Brain microvascular endothelial cell (primary cell): ENCODE measurements at places on chromosomes 1 and 21.

DNA sequence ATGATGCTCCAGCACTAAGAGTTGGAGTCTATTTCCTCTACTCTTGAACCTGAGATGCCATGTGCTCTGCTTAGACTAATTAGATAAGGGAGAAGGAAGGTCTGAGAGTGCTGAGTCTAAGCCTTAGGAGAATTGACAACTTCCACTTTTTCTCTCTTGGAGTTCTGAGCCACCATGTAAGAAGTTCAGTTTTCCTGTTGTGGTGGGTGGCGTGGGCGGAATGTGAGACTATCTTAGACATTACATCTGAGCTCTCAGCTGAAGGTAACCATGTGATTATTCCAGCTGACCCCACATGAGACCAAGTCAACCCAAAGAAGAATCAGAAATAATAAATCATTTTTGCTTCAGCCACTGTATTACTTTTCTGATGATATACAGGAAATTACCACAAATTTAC, 404.5 kb upstream of the LRRC7 start:
- no peak for DNase-seq

DNA sequence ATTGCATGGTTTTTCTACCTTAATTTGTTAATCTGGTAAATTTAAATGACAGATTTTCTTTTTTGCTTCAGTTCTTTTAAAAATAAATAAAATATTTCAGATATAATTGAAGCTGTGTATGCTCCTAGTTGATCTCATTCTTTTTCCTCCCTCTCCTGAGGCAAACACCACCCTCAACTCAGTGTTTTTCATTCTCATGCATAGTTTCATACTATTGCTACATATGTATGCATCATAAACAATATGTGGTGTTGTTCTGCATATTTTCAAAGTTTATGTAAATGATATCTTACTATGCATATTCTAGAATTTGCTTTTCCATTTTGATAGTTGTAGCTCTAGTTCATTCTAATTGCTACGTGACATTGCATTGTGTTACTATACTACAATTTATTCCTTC, 257.2 kb upstream of the POU3F1 start:
- no peak for DNase-seq

DNA sequence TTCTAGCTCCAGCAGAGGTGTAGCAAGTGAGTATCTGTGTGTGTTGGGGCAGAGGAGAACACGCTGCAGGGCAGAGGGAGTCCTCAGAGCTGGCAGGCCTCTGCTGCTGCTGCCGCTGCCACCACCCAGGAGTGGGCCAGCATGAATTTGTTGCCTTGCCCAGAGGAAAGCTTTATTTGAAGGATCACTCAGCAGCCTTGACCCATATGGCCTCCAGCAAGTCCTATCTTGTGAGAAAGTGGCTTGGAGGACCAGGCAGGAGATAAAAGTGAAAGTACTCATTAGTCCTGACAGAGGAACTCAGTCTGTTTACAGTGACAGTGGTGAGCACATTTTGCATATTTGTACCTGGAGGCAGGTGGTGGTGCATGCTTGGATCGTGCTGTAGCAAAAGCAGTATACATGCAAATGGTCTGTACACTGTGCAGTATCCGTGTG, 3.1 kb downstream of the TRAF5 start:
- DNase-seq, result no peak

GRCh38 chr1:100206301-100206700, 28.2 kb upstream of the LRRC39 start:
- no peak for DNase-seq
